ENCODE measurements at places on chromosomes 1 and 21.
A peak's percentile ranks its signal among the peaks of the same experiment; 100 is the strongest.

- no peak for DNase-seq
Measured at GRCh38 chr1:208807446-208808127, 563.4 kb upstream of the PLXNA2 start.

DNA sequence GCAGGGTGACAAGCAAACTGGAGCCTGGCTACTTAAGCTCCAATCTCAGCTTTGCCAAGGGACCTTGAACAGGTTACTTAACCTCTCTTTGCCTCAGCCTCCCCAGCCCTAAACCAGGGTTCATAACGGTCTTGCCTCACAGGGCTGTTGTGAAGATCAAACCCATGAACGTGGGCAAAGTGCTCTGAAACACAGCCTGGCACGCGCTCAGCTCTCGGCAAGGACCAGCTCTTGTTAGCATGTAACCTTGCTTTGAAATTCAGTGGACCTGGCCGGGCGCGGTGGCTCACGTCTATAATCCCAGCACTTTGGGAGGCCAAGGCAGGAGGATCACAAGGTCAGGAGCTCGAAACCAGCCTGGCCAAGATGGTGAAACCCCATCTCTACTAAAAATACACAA is 24.8 kb downstream of the RAP1GAP start:
- no peak for DNase-seq

GRCh38 chr21:34936883-34937563 is 112.1 kb downstream of the RUNX1 start:
- DNase-seq, result no peak

DNA sequence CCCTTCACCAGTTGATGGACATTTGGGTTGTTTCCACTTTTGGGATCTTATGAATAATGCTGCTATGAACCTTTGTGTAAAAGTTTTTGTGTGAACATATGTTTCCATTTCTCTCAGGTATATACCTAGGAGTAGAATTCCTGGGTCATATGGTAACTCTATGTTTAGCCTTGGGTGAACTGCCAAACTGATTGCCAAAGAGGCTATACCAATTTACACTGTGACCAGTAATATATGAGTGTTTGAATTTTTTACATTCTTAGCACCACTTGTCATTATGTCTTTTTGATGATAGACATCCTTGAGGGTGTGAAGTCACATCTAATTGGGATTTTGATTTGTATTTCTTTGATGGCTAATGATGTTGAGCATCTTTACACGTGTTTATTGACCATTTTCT is 290.1 kb downstream of the DUSP10 start:
- no peak for DNase-seq

GRCh38 chr1:166272851-166273250 is 106.0 kb upstream of the FAM78B start:
- DNase-seq, result no peak

GRCh38 chr1:37037690-37038089 is 3.4 kb upstream of the GRIK3 start:
- DNase-seq, result no peak

GRCh38 chr1:46687093-46687659 is 15.5 kb downstream of the TEX38 start:
- DNase-seq, result no peak

- no peak for DNase-seq
Measured at GRCh38 chr1:1179983-1180861, 6.5 kb downstream of the TTLL10 start.

GRCh38 chr1:165543532-165544438 is at the start of gene LRRC52:
LRRC52 (plus strand) TSS chr1:165544000; CDS start chr1:165544297, 297 bp downstream.
- DNase-seq, result no peak

DNA sequence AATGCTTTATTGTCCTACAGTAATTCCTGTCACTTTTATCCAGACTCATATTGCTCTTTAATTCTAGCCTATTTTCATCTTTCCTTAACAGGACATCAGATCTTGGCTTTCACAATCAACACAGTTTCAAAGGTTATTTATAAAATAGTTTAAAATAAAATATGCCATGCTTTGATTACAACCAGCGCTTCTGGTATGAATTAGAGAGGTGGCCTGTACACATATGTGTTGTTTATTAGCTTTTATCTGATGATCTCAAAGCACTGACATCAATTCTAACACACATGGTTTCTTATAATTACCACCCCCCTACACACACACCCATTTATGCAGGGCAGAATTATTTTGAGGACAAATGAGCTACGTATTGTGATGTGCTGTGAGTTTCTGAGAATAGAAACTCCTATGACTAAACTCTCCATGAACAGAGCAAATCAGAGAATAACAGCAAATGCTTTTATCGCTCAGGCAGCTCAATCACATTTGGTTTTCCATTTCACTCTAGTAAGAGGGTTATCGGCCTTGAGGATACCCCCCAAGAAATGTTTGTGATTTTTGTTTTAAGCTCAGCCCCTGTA is 18.0 kb downstream of the CD247 start:
- peak; percentile 44 for DNase-seq

- DNase-seq, result peak; percentile 54
Measured at GRCh38 chr1:110211496-110212168, 1.5 kb downstream of the KCNC4 start.

DNA sequence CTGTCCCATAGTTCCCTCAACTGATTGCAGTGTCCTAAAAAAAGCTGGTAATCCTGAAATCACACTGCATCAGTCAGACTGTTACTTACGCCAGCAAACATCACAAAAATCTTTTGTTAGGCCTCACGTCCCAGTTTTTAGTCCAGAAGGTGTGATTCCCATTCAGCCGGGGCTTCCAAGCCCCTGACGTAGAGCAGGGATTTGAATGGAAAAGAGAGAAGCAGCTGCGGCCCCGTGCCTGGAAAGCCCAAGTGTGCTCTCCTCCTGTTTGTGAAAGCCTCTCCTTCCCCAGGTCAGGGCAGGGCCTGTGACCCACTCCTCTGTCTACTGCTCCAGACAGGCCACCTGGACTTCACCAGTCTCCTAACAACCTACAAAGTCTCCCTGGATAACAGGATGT is 20.7 kb downstream of the KCNA10 start:
- no peak for DNase-seq

- no peak for DNase-seq
Measured at GRCh38 chr1:197092491-197093023, 25.5 kb upstream of the F13B start.

DNA sequence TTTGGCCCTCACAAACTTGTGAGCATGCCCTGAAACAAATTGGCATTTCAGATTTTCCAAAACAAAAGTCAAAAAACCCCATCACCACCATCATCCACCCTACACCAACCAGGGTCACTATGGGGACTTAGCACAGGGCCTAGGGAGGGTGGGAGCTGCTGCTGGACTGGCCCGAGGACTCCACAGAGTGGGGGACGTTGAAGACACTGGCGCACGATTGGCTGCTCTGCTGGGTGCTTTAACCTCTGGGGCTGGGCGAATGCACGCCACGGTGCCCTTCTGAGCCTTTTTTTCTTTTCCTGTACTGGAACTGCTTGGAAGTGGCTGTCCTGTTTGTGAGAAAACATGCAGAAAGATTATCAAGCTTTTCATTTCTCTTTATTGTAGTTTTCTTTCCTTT is 92.8 kb downstream of the CD247 start:
- DNase-seq, result no peak

DNA sequence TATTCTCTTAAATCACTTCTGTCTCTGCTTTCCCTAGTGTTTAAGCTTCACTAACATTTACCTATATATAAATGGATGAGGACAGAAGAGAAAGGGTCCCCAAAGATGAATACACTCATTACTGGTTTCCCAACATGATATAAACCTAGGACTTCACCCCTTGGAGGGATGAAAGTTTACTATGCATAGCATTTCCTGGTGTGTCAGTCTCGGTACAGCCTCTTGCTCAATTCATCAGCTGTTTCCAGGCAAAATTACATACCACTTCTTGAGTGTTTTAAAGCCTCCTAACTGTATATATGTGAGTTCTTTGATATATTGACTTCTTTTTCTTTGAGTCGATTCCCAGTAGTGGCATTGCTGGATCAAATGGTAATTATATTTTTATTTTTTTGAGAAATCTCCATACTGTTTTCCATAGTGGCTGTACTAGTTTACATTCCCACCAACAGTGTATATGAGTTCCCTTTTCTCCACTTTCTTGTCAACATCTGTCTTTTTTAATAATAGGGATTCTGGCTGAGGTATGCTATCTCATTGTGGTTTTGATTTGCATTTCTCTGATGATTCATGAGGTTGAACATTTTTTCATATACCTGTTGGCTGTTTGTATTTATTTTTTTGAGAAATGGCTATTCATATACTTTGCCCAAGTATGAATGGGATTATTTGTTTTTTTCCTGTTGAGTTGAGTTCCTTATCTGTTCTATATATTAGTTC is 259.3 kb upstream of the CACYBP start:
- DNase-seq, result no peak

DNA sequence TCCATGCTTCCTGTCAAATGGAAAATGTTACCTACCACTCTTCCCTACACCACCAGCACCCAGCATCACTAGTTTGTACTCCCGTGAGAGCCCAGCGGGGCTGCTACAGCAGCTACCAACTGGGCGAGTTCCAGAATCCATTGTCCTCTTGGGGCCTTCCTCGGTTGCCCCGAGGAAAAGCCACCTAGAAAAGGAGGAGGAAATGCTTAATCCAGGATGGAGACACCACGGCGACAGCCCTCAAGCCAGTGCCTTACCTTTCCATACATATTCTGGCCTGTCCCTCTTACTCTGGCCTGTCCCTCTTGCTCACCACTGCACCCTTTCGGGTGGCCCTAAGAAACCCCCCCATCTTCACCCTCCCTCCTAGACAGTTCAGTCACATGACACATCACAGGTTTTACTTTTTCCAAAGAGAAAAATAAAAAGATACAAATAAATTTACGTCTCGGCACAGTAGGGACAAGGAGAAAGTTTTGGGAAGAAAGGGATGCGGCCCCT is 478 bp downstream of the RIT1 start:
- peak; percentile 40 for DNase-seq

DNA sequence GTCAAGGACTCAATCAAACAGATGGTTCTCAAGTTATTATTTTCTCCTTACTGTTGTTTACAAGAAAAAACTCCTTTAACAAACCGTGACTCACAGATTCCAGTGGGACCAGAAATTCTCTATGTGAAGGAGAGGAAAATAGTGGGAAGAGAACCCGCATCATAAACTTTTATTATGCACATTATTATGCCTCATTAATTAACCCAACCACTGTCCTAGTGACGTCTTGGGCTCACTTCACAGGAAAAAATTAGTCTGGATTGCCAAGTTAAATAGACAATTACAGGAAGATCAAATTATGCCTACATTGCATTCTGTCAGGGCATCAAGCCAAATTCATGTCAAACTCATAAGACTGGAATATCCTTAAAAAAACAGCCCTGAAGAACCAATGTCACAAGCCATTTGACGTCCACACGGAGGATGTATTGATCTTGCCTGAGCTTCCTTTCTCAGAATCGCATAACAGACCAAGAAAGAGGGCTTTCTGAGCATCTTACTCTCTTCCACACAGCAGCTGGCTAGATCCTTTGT is 347.8 kb downstream of the DUSP10 start:
- DNase-seq, result no peak

DNA sequence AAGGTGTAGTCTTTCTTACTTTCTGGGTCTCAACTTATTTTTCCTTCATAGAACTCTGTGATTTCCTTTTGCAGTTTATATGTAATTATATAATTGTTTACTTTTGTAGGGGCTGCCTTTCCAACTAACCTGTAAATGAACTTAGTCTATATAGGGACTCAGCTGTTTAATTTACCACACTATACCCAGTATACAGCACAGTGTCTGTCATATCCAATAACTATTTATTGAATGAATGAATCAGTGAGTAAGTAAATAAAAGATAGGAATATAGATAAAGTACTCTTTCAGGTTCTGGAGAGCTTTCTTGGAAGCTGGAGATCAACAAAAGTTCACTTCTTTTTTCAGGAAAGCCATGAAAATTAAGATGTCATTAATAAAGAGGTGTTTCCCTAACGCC is 174.8 kb downstream of the NTNG1 start:
- DNase-seq, result no peak

- DNase-seq, result no peak
Measured at GRCh38 chr1:58657082-58657481, 42.8 kb downstream of the MYSM1 start.

DNA sequence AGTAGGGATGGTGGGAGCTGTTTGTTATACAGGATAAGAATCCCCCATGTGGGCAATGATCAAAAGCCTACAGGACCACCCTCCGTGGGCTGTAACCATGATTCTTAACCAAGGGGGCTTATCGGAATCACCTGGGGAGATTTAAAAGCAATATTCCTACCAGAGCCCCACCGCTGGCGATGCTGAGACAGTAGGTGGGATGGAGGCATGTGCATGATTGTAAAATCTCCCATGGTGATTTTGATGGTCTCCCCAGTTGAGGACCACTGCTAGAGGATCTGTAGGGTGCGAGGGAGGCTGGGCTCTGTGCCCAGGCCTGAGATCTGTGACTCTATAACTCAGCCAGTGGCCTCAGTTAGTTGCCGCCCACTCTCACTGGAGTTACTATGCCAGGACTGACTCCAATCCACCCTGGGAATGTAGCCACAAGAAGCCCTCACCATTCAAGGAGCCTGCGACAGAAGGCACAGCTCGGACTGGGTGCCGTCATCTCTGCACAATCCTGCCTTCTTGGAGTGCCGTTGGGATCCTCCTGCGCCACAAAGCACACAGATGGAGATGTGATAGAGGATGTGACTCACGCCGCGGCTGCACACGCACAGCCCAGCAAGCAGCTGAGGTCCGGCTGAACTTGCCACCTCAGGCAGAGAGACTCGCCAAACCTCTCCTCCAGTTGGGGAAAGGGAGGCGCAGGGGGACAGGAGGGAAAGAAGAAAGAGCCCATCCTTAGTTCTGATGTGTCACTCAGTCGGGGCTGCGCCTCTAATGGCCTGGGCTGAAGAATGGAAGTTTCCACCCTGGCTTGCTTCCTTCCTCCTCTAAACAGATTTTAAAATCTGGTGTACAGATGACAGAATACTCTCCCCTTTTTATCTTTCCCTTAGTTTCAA is 26.5 kb downstream of the AKNAD1 start:
- DNase-seq, result no peak

- no peak for DNase-seq
Measured at GRCh38 chr1:238677567-238677966, 708.8 kb upstream of the CHRM3 start.

DNA sequence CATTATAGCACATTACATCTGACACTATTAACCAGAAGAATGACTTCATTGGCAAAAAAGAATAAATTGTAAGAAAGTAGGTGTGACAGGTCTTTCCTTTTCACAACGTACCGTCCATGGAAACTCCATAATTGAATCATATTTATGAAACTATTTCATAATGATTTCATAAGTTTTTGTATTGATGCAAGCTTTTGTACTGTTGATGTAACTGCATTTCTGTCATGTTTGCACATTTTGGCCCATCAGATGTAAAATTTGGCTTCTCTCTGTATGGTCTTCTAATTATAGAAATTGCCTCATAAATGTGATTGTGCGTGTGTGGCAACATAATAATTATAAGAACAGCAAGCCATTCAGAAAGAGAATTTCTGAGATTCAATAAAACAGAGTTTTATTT is 180.7 kb upstream of the ZNHIT6 start:
- DNase-seq, result no peak

All from GM20000 (cell line).